ENCODE measurements at places on chromosomes 3 and 15. TPM values are rescaled to one million over a fixed set of nuclear protein-coding genes. Genes with fewer than 3 reads are reported as not detected.

ARGFX gene
- total RNA-seq = not detected

CHDH gene
- under 0.01 TPM for total RNA-seq

PCOLCE2 gene
- 2.6 TPM for total RNA-seq

CHRNB4 gene
- total RNA-seq = not detected

KBTBD13 gene
- total RNA-seq = not detected

GUCA1C gene
- total RNA-seq = not detected

PYGO1 gene
- 1.6 TPM for total RNA-seq

SLC28A2 gene
- total RNA-seq = not detected

WDR72 gene
- not detected for total RNA-seq

PAQR5 gene
- under 0.01 TPM for total RNA-seq

PLSCR5 gene
- total RNA-seq = not detected

MYO5C gene
- 2.9 TPM for total RNA-seq

TMF1 gene
- 31.2 TPM for total RNA-seq

FRMD4B gene
- 93.6 TPM for total RNA-seq

TFG gene
- total RNA-seq = 71.6 TPM

FEZF2 gene
- total RNA-seq = not detected

SLC9C1 gene
- not detected for total RNA-seq

LRRK1 gene
- 5.2 TPM for total RNA-seq

ZNF80 gene
- not detected for total RNA-seq

CPNE9 gene
- total RNA-seq = not detected

TM6SF1 gene
- total RNA-seq = 40.7 TPM

TXNRD3 gene
- 8.4 TPM for total RNA-seq

CELF6 gene
- total RNA-seq = not detected

CHRNA7 gene
- 2.0 TPM for total RNA-seq

CGNL1 gene
- 19.2 TPM for total RNA-seq

KIF23 gene
- total RNA-seq = 34.1 TPM

DAZL gene
- not detected for total RNA-seq
